IMR-90 (cell line): ENCODE measurements at places on chromosomes 7 and 10. TPM values are rescaled to one million over a fixed set of nuclear protein-coding genes. Genes with fewer than 3 reads are reported as not detected.

Gene OPALIN
- polyA plus RNA-seq, result not detected in 2 replicates

DNA sequence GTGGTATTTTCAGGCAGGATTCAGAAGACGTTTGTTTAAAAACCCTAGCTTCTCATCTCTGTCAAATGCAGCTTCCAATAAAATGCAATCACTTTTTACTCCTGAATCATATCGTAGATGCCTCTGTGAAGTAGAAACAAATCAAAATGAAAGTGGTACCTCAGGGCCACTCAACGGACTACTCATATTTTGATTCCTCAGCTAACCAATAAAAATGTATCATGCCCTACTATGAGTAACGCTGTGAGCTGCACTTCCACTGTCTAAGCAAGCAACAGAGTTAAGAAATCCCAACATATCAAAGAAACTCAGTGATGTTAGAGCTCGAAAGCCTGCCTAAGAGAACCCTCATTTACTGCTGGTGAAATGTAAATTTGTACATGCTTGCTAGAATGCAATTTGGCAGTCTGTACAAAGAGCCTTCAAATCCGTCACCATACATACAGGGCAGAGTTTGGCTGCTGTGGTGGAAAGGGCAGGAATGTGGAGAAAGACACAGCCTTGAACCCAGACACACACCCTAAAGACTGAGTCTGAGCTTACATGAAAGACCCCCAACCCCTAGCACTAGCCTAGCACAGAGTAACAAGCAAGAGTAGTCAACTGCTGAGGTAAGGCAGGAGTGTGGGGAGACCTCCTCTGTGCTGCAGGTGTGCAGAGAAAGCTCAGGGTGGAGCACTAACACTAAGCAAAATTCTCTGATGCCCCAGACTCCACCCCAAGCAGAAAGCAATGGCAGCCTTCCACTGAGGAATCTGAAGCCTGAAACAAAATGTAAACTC lies 151.5 kb downstream of the ANK3 start:
- peak; percentile 70 for DNase-seq

- DNase-seq, result no peak
These were observed 80.6 kb upstream of the NAMPT start for GRCh38 chr7:106365252-106366005.

Gene MMS19
- polyA plus RNA-seq, result 72.7 TPM in 2 replicates

Gene CAV2
- 217 and 265 TPM in 2 replicates for polyA plus RNA-seq

- peak; percentile 41 for DNase-seq
These were observed 51.6 kb downstream of the HIBADH start for GRCh38 chr7:27611059-27611458.

GRCh38 chr7:5354460-5355232 lies 69.0 kb downstream of the TNRC18 start:
- peak; percentile 43 for DNase-seq

GRCh38 chr10:87598700-87599099 lies 61.0 kb upstream of the PAPSS2 start:
- DNase-seq, result no peak

GRCh38 chr10:122326385-122326784 lies 48.1 kb upstream of the PLEKHA1 start:
- DNase-seq, result no peak

DNA sequence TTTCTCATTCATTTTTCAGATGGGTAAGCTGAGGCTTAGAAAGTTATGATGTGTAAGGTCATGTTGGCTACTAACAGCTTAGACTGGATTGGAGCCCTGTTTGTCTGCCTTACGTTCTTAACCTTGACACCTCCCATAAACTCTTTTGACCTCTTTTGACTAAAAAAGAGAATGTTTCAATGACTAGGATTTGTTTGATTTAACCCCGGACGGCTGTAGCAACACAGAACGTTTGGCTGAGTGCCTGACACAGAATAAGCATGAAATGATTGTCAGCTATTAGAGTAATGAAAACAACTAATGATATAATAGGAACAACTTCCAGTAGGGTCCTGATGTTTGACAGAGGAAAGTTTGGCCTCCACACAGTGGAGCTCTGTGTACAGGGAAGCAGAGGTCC lies 83.3 kb upstream of the PDZD8 start:
- DNase-seq, result no peak

GRCh38 chr7:16317406-16317805 lies 103.9 kb downstream of the CRPPA start:
- no peak for DNase-seq

GRCh38 chr7:146375170-146375569 lies 258.6 kb downstream of the CNTNAP2 start:
- no peak for DNase-seq

DNA sequence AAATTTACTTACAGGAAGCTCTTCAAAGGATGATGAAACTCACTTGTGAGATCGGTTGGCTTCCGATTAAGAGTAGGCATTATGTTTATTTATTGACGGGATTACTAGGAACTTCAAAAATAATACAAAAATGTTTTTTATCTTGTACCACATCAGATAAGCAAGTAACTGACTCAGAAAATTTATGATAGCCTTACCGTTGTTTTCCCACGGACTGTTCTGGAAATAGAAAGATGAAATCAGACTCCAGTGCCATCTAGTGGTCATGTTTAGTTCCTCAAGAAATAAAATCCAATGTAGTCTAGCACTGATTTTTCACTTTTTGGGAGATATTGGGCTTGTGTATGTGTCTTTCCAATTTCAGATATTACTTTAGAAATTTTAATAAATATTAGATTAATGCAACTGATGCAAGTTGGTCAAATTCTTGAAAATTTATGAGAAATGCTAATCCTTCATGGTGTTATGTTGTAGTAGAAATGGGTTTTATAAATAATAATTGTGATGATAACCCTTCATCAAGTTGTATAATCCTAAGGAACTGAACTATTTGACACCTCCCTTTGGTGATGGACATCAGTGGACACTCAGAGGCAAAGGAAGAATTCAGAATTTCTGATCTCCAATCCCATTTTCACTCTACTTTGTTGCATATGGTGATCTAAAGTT lies 168.8 kb downstream of the TMEM26 start:
- peak; percentile 77 for DNase-seq

GRCh38 chr7:101717628-101718357 lies 88.7 kb upstream of the MYL10 start:
- peak; percentile 86 for DNase-seq

Gene EFCAB10
- not detected in 2 replicates for polyA plus RNA-seq

GRCh38 chr10:93745408-93746065 lies 12.2 kb upstream of the LGI1 start:
- no peak for DNase-seq

DNA sequence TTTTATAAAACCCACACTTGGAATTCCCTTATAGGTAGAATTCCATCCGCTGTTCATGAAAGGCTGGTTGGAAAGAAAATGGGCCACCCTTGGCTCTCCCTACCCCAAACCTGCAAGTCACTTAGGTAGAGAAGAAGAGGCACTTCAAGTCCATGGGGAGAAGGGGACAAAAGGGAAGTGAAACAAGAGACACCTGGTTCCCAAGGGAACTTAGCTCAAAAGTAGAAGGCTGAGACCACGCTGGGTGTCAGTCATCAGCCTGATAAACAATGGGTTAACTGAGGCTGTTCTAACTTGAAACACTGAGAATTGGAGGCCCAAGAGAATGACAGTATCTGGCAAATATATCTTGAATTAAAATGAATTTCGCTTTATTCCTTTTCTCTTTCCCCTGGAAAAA lies 330.8 kb upstream of the NFE2L3 start:
- DNase-seq, result no peak

DNA sequence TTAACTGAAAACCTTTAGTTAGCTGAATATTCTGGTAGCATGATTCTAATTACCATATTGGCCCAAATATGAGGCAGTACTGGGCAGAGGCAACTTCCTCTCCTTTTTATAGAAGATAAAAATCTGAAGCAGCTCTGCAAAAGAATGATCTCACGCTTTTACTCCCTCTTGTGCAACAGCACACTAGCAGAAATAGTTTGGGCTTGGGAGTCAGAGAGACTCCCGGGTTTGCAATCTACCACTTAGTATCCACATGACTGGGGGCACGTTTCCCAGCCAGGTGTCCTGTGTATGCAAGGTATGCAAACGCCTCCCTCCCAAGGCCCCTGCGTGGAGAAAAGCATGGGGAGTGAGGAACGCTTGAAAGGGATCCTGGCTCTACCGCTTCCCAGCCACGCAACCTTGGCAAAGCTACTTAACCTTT lies 47.2 kb upstream of the RHEB start:
- peak; percentile 67 for DNase-seq

Gene PPP1R3A
- not detected in 2 replicates for polyA plus RNA-seq

DNA sequence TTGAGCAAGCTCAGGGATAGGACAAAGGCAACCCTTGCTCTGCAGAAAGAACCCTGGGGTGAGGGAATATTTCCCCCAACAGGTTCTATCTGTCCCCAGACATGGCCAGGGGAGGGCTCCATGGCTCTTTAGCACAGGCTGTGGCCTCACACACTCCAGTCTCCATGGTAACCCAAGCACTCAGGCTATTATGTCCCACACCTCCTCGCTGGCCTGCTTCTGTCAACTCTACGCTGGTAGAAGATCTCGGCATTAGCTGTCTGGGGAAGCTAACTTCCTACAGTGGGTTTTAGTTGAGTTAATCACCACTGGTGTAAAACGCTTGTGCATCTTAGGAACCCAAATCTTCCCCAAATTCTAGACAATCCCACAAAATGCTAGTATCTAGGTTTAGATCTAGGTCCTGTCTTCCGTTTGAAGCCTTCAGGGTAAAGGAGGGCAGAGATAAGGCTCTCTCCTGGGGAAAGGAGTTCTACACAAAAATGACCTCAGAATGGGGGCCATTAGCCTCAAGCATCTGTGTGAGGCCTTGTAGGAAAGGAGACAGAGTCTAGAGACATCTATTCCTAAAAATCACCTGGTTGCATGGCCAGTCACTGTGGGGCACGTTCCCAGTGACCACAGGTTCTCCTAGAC lies 36.7 kb upstream of the SLIT1 start:
- no peak for DNase-seq

Gene PRSS37
- not detected in 2 replicates for polyA plus RNA-seq

GRCh38 chr10:75444781-75445386 lies 13.5 kb downstream of the LRMDA start:
- no peak for DNase-seq

DNA sequence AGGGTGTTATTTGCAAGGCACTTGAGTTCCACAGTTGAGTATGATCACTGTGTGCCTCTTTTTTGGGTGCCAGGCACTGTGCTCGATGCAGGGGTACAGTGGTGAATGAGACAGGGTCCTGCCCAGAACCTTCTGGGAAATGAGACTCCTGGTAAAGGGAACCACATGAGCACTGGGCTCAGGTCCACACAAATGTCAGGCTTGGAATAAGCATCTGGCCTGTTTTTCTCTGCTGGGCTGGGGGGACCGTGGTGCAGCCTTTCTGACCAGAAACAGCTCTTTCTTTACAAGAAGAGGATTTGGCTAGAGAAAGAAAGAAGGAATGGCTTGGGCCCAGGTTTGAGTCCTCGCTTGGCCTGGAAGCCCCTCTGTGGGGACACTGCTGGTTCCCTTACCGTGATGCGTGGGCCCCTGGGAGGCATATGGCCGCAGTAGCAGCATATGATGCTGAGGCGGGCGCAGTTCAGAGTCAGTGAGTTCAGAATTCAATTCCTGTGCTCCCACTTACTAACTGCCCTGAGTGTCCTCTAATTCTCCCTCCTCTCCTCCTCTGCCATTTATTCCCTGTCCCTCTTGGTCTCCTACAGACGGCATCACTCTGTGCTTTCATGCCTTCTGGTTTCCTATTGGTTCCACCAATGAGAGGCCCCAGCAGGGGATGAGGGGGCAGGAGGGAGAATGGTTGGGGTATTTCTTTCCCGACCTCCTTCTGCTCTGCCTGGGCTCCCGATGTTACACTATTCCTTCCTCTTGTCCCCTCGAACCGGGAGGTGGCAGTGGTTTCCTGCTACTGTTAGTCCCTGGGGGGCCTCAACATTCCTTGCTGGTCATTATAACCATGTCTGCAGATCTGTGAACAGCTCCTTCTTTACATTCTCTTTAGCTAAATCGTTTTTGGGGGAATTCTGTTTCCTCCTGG lies 9.6 kb upstream of the KCP start:
- no peak for DNase-seq

DNA sequence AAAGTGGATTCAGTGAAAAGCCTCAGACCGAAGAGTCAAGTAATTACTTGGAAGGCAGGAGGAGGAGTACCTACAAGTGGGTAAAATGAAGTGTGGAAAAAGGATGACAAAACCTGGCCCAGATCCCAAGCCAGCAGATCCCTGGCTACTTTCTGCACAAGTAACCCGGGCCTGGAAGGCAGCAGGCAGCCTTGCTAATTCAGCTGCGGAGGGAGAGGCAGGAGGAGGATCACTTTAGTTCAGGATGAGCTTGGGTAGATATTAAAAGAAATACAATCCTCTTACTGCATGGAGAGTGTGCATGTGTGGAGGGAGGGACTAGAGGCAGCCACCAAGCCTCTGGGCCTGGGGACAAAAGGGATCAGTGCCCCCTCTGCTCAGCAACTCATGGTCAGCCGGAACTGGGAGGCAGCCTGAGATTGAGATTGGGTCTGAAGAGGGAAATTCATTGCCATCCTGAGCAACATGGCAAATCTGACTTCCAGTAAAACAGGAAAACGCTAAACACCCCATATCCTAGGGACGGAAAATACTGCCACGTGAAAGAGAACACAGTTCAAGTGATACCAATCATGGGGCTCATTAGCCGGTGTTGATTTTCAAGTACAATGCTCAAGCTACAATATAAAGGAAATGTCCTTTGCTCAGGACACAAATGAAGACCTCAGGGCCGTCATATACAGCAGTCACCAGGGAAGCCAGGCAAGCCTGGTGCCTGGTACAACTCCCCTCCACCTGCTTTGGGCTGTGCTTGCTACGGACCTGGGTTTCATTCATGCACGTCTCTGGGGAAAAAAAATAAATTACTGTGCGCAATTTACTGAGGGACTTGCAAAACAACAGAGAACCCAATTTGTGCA lies 1.3 kb downstream of the AMPH start:
- peak; percentile 4 for DNase-seq

GRCh38 chr7:149245244-149245643 lies 5.8 kb downstream of the ZNF212 start:
- DNase-seq, result peak; percentile 62

Gene DEPP1
- 19.7 and 30.0 TPM in 2 replicates for polyA plus RNA-seq

Gene TFR2
- 0.24 and 0.50 TPM in 2 replicates for polyA plus RNA-seq

GRCh38 chr7:134129856-134130523 lies 2.9 kb downstream of the LRGUK start:
- no peak for DNase-seq

GRCh38 chr7:72343991-72344390 lies 68.1 kb downstream of the CALN1 start:
- DNase-seq, result no peak

GRCh38 chr7:88289564-88290025 lies 17.1 kb downstream of the STEAP4 start:
- no peak for DNase-seq

Gene CACNA2D1
- polyA plus RNA-seq, result 5.3 and 5.8 TPM in 2 replicates

Gene TEX47
- not detected in 2 replicates for polyA plus RNA-seq

Gene PLAU
- 230 and 283 TPM in 2 replicates for polyA plus RNA-seq

Gene C7orf33
- polyA plus RNA-seq, result not detected in 2 replicates

Gene AMPH
- polyA plus RNA-seq, result 4.0 and 4.8 TPM in 2 replicates

Gene ATRNL1
- polyA plus RNA-seq, result 0.13 and 0.19 TPM in 2 replicates

GRCh38 chr10:61073391-61073790 lies 129.4 kb upstream of the RHOBTB1 start:
- DNase-seq, result no peak

- DNase-seq, result no peak
These were observed 505.1 kb upstream of the FOXK1 start for GRCh38 chr7:4177001-4177400.
